ENCODE measurements at places on chromosomes 3 and 15.

GRCh38 chr3:147939839-147940238, 530.7 kb downstream of the ZIC1 start:
- no peak for DNase-seq

DNA sequence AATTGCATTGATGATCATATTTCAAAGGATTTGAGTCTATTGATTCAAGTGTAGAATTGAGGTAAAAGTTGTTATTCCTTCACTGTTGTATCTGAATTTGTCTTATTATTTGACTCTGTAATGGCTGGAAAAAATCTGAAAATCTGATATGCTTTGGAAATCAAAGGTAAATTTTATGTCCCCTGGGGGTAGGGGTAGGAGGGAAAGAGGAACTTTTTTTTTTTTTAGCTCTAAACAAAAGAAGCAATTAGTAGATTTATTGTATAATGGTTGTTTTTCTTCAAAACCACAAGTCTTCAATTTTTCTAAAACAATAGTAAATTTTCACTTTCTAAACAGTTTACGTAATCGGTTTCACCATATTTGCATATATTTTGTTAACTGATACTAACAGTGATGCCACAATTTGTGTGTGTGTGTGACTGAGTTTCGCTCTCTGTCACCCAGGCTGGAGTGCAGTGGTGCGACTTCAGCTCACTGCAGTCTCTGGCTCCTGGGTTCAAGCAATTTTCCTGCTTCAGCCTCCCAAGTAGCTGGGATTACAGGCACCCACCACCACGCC, 91.7 kb upstream of the GOLGA6L4 start:
- no peak for DNase-seq

DNA sequence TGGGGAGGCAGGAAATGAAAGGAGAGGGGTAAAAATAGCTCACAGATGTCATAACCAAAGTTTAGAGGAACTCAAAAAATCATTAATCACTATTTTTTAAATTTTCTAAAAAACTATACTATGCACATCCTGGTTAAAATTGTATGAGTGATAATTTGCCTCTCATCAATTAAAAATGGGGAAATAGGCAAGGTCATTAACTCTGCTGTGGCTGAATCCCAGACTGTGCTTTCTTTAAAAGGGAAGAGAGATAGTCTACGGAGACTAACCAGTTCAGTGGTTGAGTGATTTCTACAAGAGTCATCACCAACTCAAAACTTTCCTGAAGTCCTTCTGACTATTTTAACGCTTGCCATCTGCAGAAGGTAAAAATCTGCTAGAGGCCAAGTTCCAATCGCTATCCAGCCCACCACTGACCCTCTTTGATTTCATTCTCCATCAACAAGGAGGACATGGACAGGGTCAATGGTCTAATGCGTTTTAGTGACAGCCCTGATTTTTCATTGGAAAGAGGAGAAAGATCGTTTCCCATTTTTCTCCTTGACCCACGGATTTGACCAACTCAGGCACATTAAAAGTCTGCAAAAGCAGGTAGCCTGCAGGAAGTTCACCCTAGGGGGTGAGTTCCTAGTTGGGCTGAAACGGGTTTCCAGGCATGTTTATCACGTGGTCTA, 850 bp downstream of the SUCLG2 start:
- peak; percentile 25 for DNase-seq

GRCh38 chr15:92346063-92346462, 47.6 kb upstream of the ST8SIA2 start:
- DNase-seq: no peak

- peak; percentile 27 for DNase-seq
Measured at GRCh38 chr3:159586571-159587202, 401.9 kb upstream of the IL12A start.

DNA sequence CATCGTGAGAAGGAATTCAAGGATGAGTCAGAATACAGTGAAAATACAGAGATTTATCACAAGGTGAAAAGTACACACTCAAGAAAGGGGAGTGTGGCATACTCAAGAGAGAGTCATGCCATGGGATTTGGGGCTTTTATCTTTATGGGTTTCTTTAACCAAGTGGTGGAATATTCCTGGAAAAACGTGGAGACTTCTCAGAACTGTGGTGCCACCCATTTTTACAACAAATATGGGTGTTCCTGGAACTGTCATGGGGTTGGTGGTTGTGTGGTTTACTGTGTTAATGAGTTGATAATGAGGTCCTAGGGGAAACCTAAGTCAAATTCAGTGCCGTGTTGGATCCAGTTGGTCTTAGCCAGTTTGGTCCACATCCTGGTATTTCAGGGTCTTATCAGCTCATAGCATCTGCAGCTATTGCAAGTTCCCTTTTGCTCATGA, 497.2 kb downstream of the GABRG3 start:
- no peak for DNase-seq

- DNase-seq: no peak
Measured at GRCh38 chr3:130565224-130565623, 48.2 kb downstream of the COL6A6 start.

DNA sequence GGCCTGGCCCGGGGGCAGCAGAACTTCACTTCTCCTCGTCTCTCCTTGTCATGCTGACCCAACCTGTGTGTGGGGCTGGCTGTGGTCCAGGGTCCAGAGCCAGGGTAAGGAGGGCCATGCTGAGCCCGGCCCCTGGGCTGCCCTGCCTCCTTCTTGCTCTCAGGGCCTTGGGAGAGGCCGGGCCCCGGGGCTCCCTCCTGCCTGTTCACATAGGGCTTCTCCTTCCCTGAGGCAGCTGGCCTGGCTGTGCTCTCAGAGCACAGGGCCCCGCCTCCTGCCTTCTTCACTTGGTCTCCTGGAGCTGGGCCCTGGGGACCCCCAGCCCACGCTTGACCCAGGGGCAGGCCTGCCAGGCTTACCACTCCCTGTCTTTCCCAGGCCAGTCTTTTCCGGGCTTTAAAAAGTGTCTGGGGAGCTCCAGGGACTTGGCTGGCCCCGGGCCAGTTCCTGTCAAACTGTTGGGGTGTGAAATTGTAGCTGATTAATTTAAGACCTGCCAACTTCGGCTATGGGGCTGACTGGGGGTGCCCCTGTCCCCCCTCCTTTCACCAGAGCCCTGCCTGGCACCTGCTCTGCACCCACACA, 11.8 kb downstream of the PLXNA1 start:
- no peak for DNase-seq

DNA sequence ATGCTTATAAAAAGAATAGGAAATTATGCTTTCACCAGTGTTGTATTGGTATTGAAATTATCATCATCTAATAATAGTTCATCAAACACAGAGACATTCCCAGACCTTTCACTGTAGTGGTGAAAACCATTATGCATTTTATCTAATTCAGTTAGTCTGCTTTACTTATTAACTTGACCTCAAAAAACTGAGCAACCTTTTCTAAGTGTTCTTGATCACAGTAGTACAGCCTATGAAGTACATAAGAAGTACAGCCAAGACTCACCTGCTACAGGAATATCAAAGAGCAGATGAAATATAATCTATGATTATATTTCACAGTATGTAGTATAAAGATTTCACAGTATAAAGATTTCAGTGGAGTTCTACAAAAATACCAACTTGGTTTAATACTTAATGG, 75.2 kb downstream of the FILIP1L start:
- DNase-seq: no peak

DNA sequence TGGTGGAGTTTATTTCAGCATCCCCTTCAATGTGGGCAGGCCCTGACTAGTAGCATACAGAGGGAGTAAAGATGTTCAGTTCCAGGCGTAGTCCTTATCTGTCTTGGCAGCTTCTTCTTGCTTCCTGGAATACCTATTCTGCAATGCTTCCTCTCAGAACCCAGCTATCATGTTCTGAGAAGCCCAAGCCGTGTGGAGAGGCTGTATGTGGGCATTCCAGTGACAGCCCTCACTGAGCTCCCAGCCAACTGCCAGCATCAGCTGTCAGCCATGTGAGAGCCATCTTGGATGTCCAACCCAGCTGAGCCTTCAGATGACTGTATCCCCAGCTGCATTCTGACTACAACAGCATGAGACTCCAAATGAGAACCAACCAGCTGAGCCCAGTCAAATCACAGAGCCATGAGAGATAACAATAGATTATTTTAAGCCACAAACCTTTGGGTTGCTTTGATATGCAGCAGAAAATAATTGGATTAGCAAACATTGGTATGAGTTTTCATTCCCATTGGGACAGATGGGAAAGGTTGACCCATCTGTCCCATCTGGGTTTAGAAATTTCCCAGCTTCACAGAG, 8.4 kb upstream of the CMTM7 start:
- DNase-seq: no peak

GRCh38 chr3:186251948-186252619, 110.0 kb downstream of the DGKG start:
- DNase-seq: no peak

DNA sequence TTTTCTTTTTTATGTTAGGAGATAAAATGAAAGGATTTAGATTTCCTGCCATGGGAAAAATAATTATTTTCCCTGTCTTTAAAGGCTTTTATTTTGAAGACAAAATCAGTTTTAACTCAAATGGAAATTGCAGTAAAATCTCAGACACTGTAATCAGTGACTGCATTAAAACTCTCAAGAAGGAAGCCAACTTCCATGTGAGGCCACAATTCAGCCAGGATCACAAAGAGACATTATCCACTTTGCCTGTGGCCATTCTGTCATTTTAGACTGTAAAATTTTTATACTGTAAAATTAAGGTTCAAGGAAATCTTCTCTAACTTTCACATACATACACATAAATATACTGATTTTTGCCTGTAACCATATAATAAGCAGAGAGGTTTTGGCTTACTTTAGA, 304.0 kb downstream of the TIGIT start:
- DNase-seq: no peak

DNA sequence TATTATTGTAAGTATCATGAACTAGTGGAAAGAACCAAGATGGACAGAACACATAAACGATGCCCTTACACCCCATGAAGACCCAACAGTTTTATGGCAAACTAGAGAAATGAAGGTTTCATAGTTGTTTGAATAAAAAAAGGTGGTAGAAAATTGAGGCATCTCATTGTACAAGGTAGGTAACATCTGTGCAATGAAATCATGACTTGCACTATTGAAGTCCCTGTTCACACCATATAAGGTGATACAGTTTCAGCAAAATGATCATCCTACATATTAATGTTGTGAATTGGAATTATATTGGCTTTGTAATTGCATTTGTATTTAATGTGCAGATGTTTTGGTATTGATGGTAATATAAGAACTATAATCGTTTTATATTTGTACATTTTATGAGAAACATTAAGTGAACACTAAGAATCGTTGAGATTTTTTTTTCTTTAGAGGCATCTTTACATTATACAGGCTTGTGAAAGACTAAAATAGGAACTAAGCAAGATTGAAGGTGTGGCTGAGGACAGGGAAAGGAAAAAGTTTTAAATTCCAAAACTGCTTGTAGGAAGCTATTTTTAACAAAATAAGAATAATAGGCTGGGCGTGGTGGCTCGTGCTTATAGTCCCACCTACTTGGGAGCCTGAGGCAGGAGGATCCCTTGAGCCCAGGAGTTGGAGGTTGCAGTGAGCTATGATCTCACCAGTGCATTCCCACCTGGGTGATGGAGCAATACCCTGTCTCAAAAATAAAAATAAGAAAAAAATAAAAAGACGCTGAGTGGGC, 48.5 kb downstream of the CGNL1 start:
- DNase-seq: no peak

GRCh38 chr3:142481196-142481595, 33.4 kb upstream of the XRN1 start:
- no peak for DNase-seq

DNA sequence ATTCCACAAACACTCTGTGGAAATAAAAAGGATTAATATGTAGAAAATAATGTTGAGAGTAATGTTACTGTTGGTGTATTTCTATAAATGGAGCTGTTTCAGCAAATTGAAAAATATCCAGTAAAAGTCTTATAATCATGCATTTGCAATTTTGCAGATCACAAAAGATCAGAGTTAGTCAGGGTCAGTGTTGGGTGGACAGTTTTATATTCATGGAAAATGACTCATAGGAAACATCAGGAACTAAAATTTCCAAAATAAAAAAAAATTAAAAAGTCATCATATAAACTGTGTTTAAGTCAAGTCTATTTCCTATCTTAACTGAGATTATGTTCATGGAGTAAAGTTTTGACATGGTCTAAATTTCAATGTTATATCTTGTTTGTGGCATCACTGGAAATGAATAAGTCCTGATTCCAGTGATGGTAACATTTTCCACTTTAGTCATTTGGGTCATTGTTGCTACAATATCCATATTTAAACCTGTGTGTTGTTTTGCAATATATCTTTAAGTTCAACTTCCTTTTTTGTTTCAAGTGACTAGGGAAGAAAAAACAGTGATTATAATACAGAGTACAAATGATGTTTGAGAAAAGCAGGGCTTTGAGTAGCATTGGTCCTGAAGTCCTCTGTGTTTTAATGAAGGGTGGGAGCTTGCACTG, 37.8 kb downstream of the MITF start:
- no peak for DNase-seq

GRCh38 chr3:177459401-177459800, 262.1 kb upstream of the TBL1XR1 start:
- peak; percentile 50 for DNase-seq

DNA sequence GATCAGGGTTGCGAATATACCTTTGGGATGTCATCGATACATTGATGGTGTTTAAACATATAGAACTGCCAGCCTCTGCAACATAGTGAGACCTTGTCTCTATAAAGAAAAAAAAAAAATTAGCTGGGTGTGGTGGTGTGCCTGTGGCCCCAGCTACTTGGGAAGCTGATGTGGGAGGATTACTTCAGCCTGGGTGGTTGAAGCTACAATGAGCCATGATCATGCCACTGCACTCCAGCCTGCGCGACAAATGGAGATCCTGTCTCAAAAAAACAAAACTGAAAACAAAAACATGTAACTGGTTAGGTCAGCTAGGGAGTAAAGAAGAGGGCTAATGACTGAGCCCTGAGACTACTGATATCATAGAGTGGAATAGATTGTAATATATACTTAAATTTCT, 30.7 kb upstream of the MGA start:
- DNase-seq: no peak
